Hematopoietic multipotent progenitor cell treated with erythropoietin and hydrocortisone succinate and interleukin-3 and kit ligand, for 17 days (in vitro differentiated cells): ENCODE measurements at places on chromosomes 6 and 20.

GRCh38 chr6:3849681-3850450 is 693 bp downstream of the FAM50B start:
- no peak for DNase-seq

DNA sequence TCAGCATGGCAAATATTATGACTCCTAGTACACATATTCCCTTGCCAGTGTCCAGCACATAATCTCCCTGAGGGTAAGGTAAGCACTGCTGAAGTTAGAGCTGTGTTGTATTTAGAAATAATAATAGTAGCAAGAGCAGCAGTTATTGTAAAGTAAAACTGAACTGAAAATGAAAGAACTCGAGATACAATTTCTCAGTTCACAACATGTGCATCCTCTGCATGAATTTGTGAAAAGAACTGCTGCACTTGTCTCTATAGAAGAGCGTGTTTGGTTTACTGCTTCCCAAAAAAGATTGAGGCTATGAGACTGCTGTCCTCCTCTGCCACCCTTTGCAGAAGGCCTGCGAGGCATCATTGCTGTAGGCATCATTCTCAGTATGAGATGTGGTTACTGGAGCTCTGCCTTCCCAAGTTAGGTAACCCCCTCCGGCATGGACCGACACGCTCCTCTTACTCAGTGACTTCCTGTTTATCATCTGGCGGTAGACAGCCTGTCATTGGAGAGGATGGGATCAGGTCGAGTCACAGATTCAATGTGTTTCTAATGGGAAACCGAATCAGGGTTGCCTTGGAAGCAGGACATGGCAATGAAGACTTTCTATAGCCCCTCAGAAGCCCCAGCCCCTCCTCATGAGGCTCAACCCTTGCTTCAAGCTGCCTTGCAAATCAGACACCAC is 48.1 kb downstream of the SLC24A3 start:
- no peak for DNase-seq

- DNase-seq = no peak
These were observed 341.3 kb downstream of the FOXA2 start for GRCh38 chr20:22243067-22243466.

DNA sequence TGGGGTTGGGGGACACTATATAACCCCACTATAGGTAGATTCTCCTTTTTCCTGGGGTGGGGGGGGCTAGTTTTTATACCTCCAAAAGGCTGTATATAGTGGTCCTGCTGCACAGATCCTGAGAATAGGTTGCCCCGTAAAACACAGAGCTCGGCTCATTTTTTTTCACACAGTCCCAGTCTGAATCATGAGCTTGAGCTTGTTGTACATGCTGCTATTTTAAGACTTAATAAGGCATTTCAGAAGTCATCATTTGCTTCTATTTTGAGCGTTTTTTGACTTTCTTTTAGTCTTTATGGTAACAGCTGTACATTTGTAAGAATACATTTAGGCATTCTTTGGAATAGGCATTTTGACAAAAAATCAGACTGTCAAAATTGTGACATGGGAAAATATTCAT is 30.5 kb downstream of the SLC9A8 start:
- no peak for DNase-seq

DNA sequence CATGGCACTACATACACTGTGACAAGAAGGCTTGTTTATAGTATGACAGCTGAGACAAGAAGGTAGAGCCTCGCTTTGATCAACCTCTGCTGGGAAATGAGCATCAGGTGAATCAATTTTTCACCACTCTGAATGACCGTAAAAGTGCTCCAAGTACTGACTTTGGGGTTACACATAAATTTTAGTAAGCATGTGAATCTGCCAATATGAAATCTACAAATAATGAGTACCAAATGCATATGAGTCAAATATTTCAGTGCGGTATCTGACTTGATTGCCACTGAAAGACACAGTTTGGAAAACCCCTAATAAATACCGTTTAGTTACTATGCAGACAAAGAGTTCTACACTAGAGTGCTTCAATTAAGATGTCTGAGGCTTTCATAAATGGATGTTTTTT is 77.8 kb downstream of the ATG5 start:
- no peak for DNase-seq

DNA sequence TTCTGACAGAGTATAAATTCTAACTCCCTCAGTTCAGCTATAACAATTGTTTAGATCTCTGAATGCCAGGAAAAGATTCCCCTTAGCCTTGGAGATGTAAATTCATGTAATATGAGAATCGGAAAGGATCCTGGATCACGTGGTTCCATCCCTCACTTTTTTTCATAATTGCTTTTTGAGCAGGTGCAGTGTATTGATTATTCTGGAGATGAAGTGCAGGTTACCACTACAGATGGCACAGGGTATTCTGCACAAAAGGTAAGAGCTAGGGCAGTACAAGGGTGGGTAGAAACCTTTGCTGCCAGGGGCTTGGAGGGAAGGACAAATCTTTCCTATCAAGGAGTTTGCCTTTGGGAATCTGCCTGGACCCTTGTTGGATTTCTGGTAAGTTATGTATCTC is 52.7 kb downstream of the KDM1B start:
- DNase-seq = no peak

- no peak for DNase-seq
These were observed 19.6 kb upstream of the KIF25 start for GRCh38 chr6:167977717-167978467.

GRCh38 chr20:62528983-62529891 is 53.4 kb upstream of the GATA5 start:
- no peak for DNase-seq

DNA sequence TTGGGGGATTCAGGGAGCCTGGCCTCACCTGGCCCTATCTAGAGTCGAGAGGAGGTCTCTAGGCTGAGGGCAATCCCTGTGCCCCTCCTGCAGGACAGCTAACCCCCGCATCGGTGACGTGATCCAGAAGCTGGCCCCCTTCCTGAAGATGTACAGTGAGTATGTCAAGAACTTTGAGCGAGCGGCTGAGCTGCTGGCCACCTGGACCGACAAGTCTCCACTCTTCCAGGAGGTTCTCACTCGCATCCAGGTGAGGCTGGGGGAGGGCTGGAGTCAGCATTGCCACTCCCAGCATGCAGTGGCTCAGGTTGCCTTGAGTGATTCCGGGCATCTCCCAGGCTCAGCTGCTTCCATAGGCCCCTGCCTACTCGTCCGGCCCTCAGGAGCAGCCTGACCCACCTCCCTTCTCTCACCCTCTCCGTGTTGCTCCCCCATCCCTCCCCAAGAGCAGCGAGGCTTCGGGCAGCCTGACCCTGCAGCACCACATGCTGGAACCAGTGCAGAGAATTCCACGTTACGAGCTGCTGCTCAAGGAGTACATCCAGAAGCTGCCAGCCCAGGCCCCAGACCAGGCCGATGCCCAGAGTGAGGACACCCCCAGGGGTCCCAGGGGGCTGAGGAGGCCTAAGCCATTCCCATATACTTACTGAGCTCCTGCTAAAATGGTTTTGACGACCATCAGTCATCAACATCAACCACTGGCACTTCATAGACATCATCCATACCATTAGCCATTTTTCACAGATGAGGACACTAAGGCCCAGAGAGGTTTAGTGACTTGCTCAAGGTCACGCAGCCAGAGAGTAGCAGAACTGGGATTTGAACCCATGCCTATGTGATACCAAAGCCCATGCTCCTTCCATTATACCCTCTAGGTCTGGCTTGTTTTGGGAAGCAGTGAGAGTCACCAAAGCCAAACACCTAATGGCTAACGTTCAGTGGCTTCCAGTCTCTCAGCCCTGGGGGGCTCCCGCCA is 8.3 kb downstream of the FGD2 start:
- DNase-seq = no peak

- no peak for DNase-seq
These were observed 189.0 kb downstream of the UST start for GRCh38 chr6:148935705-148936435.

- DNase-seq = no peak
These were observed 113.1 kb downstream of the FOXA2 start for GRCh38 chr20:22471156-22471836.

GRCh38 chr20:4151991-4152695 is 136.8 kb upstream of the RNF24 start:
- DNase-seq = no peak

DNA sequence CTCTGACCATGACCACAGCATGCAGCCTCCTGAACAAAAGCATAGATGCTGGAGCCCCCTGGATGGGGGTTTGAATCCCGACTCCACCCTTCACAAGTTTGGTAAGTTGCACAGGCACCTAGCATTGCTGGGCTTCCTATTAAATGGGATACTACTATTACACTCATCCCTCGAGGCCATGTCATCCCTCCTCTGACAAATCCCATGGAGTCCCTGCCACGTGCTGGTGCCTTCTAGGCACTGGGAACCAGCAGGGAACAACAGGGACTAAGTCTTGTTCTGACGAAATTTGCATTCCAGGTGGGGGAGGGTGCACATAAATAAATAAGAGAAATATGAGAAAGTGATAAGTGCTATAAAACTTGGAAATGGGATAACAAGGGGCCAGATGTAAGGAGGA is 15.3 kb upstream of the SIRPA start:
- no peak for DNase-seq

DNA sequence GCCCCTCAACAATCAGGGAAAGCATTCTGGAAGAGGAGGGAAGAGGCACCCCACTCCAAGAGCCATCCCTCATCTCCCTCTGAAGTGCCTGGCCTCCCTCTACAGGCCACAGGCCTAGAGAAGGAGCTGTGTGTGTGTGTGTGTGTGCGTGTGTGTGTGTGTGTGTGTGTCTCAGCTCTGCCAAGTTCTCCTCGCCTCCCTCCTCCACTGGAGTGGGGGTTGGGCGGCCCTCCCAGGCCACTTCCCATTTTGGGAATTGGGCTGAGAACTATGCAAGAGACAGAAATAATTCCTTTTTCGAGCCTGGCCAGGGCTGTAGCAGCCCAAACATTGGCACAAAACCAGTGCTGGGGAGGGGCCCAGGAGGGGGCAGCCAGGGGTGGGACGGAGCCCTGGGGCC is 35.7 kb downstream of the KCNB1 start:
- no peak for DNase-seq

DNA sequence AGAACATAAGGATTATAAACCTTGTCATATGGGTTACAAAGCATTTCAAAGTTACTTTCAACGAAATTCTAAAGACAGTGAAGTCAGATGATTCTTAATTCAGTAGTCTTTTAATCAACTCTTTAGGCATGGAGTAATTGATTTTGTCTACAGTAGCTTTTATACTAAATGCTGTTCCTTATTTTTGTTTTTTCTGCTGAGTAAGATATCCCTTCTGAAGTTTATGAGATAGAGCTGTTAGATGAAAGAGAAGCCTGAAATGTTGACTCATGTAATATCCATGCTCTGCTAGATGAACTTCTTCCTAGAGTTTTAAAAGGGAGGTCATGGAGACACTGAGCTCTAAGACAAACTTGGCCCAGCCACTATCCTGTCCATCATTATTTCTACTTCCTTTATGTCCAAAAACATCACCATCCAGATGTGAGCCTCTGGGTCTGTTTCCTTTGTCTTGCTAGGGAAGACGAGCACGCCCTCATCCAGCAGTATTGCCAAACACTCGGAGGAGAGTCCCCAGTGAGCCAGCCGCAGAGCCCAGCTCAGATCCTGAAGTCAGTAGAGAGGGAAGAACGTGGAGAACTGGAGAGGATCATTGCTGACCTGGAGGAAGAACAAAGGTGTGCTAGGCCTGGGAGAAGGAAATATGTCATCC is 550.3 kb downstream of the UTRN start:
- DNase-seq = no peak

- DNase-seq = no peak
These were observed 115.7 kb downstream of the NUS1 start for GRCh38 chr6:117791012-117791411.

DNA sequence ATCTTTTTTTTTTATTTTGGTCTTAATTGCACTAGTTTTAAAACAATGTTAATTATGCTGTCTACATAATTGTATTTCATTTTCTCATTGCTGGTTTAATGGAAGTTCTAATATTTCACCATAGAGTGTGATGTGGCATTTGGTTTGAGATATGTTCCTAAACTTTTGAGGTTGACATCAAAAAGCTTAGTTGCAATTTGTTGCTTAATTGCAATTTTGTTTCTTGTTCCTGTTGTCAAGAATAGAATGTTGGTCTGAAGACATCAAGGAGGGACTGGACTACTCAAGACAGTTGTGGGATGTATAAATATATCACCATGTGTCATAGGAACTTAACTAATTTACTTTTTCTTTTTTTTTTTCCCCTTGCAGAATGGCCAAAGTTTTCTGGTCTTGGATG is 12.5 kb downstream of the HSF2 start:
- no peak for DNase-seq

DNA sequence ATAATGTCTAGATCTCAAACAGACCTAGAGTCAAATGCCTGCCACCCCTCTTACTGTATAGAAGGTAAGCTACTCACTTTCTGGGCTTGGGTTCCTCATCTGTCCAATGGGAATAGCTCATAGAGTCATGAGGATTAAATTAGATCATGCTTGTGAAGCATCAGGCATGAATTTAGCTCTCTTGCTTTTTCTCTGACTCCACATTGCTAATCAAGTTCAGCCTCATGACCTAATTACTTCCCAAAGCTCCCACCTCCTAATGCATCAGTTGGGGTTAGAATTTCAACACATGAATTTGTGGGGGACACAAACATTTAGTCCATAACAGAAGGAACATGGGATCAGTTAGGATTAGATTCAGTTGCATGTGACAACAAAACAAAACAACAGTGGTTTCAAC is 4.6 kb upstream of the DDX27 start:
- DNase-seq = no peak

DNA sequence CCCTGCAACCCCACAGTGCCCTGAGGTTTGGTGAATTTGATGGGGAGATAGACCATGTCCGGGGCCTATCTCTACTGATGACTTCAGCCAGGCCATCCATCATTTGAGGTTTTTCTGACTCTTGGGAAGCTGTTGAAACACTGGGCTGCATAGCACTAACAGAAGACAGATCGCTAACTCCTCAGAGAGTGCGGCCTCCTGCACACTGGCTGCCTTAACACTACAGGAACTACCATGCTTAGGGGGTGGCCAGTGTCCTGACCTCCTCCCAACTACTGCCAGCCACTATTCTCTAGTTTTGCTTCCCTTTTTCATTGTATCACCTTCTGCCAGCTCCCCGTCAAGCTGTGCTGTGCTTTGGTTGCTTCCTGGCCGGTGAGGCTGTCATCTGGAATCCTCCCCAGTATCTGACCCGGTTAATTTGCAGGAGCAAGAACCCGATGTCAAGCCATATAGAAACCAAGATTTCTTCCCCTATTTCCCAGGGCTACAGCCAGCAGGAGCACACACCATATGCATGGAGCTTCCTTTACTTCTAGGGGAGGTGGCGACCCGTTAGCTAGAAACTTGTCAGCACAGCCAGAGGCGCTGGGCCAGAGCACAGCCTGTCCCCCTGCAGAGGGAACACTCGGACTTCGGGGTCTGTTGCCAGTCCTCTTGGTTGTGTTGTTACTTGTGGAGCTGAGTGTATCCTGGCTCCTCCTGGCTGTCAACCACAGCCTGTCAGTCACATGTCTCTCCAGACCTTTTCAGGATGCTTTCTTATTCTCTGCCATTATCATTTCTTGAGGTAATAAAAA is 57.3 kb upstream of the TRAF3IP2 start:
- DNase-seq = no peak

DNA sequence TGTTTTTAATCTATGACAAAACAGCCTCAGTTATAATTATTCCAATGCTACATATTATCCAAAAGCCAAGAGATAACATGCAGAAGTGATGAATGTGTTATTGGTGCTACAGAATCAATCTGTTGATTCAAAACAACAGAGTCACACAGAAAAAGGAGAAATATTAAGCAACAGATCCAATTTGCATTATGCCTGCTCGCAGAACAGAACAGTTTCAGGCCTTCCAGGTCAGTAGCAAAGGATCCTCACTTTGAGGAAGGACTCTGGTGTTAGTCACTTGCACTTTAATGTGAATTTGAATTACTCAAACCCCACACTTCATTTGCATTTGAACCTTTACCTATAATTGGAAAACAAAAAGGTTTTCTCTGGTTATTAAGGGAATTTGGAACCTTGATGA is 198.6 kb upstream of the NT5E start:
- DNase-seq = no peak
